ENCODE measurements at places on chromosomes 1 and 21. TPM values are rescaled to one million over a fixed set of nuclear protein-coding genes. Genes with fewer than 3 reads are reported as not detected.

DNA sequence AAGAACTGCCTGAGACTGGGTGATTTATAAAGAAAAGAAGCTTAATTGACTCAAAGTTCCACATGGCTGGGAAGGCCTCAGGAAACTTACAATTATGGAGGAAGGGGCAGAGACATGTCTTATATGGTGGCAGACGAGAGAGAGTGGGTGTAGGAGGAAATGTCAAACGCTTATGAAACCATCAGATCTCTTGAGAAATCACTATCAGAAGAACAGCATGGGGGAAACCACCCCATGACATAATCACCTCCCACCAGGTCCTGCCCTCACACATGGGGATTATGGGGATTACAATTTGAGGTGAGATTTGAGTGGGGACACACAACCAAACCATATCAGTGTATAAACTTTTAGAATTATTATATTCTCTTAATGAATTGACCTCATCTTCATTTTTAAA lies 335.9 kb upstream of the DPYD start:
- no peak overlapping the region for H3K4me3 ChIP-seq
- no peak overlapping the region for H3K27ac ChIP-seq

GRCh38 chr1:51293898-51294515 lies 36.4 kb downstream of the TTC39A start:
- no peak overlapping the region for H3K27ac ChIP-seq
- DNase-seq, result no peak
- no peaks in the 10 kb centered on the region for H3K36me3 ChIP-seq
- H3K4me1 ChIP-seq, result peaks cover 12% of the 10 kb centered on the region
- H3K4me3 ChIP-seq, result no peak overlapping the region
- H3K27me3 ChIP-seq, result peaks cover 9% of the 10 kb centered on the region

DNA sequence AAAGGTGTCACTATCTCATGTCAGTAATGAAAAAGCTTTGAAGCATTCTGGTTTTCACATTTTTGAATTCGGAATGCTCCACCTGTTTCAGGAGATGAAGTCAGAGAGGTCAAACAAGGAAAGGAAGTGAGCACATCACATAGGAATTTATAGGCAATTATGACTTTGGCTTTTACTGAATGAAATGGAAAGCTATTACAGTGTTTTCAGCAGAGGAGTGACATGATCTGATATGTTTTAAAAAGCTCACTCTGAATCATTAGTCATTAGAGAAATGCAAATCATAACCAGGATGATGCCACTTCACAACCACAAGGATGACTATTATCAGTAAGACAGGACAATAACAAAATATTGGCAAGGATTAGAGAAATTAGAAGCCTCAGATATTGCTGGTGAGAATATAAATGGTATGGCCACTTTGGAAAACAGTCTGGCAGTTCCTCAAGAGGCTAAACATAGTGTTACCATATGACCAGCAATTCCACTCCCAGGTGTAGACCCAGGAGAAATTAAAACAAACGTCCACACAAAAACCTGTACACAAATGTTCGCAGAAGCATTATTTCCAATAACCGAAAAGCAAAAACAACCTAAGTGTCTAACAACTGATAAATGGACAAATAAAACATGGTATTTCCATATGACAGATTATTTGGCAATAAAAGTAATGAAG lies 7.5 kb downstream of the TAF1A start:
- peaks cover 27% of the 10 kb centered on the region for H3K36me3 ChIP-seq
- DNase-seq, result no peak
- H3K27ac ChIP-seq, result peak overlapping the region; percentile 54

- peak overlapping the region; percentile 32 for H3K4me3 ChIP-seq
- peaks cover 43% of the 10 kb centered on the region for H3K4me1 ChIP-seq
- H3K27me3 ChIP-seq, result no peaks in the 10 kb centered on the region
Measured at GRCh38 chr1:59697150-59697800, 117.5 kb upstream of the HOOK1 start.

GRCh38 chr1:156811168-156811567 lies 5.5 kb downstream of the SH2D2A start:
- no peak for DNase-seq
- peaks cover 16% of the 10 kb centered on the region for H3K4me1 ChIP-seq
- no peaks in the 10 kb centered on the region for H3K36me3 ChIP-seq
- no peak overlapping the region for H3K4me3 ChIP-seq
- no peaks in the 10 kb centered on the region for H3K27me3 ChIP-seq
- no peak overlapping the region for H3K27ac ChIP-seq

DNA sequence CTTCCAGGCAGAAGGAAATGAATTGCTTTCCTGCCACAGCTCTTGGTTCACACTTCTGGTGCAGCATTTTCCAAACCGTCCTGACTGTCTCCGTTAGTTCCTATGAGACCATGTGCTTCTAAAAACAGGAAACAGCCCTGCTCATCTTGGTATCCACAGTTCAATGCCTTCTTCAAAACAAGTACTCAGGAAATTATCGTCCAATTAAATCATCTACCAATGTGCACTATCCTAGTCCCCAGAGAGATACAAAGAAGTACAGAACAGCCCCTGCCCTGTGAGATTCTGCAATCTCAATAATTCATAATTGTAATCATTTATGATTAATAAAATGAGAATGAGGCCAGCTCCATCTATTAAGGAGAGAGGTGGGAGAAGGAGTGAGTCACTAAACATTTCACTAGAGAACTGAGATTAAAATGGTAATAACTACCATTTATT lies 11.2 kb downstream of the CLEC20A start:
- no peaks in the 10 kb centered on the region for H3K36me3 ChIP-seq
- no peak overlapping the region for H3K4me3 ChIP-seq
- DNase-seq, result peak; percentile 28
- peak overlapping the region; percentile 85 for H3K27ac ChIP-seq

GRCh38 chr1:22545141-22545540 lies 18.1 kb upstream of the EPHA8 start:
- no peak for DNase-seq
- H3K27me3 ChIP-seq, result no peaks in the 10 kb centered on the region
- no peak overlapping the region for H3K27ac ChIP-seq
- no peaks in the 10 kb centered on the region for H3K36me3 ChIP-seq
- no peaks in the 10 kb centered on the region for H3K4me1 ChIP-seq

DNA sequence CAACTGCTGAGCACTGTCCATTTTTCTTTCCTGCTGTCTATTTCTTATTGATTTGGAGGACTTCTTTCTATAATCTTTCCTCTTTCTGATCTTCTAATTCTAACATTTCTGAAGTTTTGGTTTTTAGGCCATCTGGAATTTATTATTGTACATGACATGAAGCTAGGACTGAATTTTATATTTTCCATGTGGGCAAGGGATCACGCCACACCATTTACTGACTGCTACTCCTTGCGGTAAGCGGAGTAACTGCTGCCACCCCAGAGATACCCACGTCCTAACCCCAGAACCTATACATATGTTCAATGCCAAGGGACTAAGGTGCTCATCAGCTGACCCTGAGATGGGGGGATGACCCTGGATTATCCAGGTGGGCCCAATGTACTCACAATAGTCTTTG lies 70.6 kb downstream of the NPHP4 start:
- no peaks in the 10 kb centered on the region for H3K27me3 ChIP-seq
- no peak overlapping the region for H3K4me3 ChIP-seq
- H3K4me1 ChIP-seq, result no peaks in the 10 kb centered on the region
- H3K27ac ChIP-seq, result no peak overlapping the region
- DNase-seq, result no peak
- no peaks in the 10 kb centered on the region for H3K36me3 ChIP-seq

DNA sequence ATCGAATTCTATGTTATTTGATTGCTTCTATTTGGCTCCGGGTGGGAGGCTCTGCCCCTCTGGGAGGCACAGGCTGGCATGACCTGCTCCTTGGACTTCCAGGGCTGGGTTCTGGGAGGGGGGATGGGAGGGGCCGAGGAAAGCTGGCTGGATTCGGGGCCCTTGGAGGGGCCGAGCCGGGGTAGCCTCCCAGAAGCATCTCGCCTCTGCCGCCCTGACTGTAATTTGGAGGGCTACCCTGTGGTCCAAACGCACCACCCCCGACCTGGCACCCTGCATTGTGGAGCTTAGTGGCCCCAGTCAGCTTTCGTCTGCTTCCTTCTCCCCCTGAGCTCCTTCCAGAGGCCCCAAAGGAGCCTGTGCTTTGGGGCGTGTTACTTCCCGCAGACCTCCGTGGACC lies 85.4 kb upstream of the TMEM51 start:
- no peaks in the 10 kb centered on the region for H3K27me3 ChIP-seq
- no peak for DNase-seq
- no peaks in the 10 kb centered on the region for H3K36me3 ChIP-seq

- peak overlapping the region; percentile 50 for H3K27ac ChIP-seq
- H3K27me3 ChIP-seq, result no peaks in the 10 kb centered on the region
- peak; percentile 57 for DNase-seq
- peaks cover 3% of the 10 kb centered on the region for H3K36me3 ChIP-seq
- peaks cover 13% of the 10 kb centered on the region for H3K4me1 ChIP-seq
- H3K4me3 ChIP-seq, result no peak overlapping the region
Measured at GRCh38 chr1:108646648-108647269, 14.1 kb downstream of the HENMT1 start.

GRCh38 chr1:26692211-26692792 lies 3.5 kb upstream of the ARID1A start:
- no peaks in the 10 kb centered on the region for H3K36me3 ChIP-seq
- H3K4me1 ChIP-seq, result peaks cover 22% of the 10 kb centered on the region
- H3K27ac ChIP-seq, result peak overlapping the region; percentile 77
- peak; percentile 90 for DNase-seq
- H3K27me3 ChIP-seq, result no peaks in the 10 kb centered on the region

DNA sequence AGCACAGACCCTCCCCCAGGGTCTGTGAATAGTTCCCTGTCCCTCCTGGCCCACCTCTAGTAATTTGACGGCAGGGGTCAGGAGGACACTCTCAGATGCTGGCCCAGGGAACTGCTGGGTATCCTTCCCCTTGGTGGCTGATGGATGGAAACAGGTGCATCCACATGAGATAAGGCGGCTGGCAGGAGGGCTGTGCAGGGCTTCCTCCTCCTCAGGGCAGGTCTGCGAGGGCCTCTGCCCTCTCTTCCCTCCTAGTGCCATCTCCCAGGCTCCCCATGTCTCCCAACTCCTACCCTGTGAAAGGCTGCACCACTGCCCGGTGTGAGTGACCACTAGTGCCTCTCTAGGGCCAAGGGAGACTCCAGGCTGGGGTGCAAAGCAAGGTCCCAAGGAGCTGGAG lies 123.9 kb downstream of the GLIS1 start:
- no peak overlapping the region for H3K27ac ChIP-seq
- H3K4me3 ChIP-seq, result no peak overlapping the region
- H3K27me3 ChIP-seq, result no peaks in the 10 kb centered on the region
- H3K4me1 ChIP-seq, result no peaks in the 10 kb centered on the region
- no peaks in the 10 kb centered on the region for H3K36me3 ChIP-seq
- DNase-seq, result no peak

- H3K4me1 ChIP-seq, result no peaks in the 10 kb centered on the region
- no peaks in the 10 kb centered on the region for H3K36me3 ChIP-seq
- H3K27ac ChIP-seq, result no peak overlapping the region
Measured at GRCh38 chr21:38293765-38294164, 37.0 kb downstream of the KCNJ15 start.

- H3K4me1 ChIP-seq, result no peaks in the 10 kb centered on the region
- H3K27me3 ChIP-seq, result no peaks in the 10 kb centered on the region
- H3K4me3 ChIP-seq, result no peak overlapping the region
- no peaks in the 10 kb centered on the region for H3K36me3 ChIP-seq
Measured at GRCh38 chr1:233843525-233844204, 60.8 kb upstream of the SLC35F3 start.

DNA sequence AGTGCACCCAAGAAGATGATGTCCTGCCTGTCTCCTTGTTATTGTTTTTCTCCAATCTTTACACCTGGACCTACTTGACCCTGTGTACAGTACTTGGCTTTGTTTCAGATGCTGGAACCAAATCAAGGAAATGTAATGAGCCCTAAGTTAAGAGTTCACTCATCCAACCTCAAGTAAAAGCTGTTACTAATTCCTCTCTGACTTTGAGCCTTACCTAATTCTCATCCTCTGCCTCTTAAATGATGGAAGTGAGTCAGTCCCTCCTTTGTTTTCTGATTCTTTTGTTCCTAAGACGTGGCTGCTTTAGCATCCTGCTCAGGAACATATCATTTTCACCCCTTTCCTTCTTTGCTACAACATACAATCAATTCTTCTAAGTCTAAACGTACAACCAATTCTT lies 15.3 kb upstream of the PLA2G4A start:
- DNase-seq, result no peak
- H3K27me3 ChIP-seq, result no peaks in the 10 kb centered on the region
- H3K4me1 ChIP-seq, result no peaks in the 10 kb centered on the region
- H3K36me3 ChIP-seq, result no peaks in the 10 kb centered on the region
- no peak overlapping the region for H3K4me3 ChIP-seq

GRCh38 chr1:208829595-208829994 lies 585.4 kb upstream of the PLXNA2 start:
- H3K4me3 ChIP-seq, result no peak overlapping the region
- H3K27ac ChIP-seq, result no peak overlapping the region
- H3K4me1 ChIP-seq, result no peaks in the 10 kb centered on the region
- DNase-seq, result no peak
- H3K36me3 ChIP-seq, result no peaks in the 10 kb centered on the region

DNA sequence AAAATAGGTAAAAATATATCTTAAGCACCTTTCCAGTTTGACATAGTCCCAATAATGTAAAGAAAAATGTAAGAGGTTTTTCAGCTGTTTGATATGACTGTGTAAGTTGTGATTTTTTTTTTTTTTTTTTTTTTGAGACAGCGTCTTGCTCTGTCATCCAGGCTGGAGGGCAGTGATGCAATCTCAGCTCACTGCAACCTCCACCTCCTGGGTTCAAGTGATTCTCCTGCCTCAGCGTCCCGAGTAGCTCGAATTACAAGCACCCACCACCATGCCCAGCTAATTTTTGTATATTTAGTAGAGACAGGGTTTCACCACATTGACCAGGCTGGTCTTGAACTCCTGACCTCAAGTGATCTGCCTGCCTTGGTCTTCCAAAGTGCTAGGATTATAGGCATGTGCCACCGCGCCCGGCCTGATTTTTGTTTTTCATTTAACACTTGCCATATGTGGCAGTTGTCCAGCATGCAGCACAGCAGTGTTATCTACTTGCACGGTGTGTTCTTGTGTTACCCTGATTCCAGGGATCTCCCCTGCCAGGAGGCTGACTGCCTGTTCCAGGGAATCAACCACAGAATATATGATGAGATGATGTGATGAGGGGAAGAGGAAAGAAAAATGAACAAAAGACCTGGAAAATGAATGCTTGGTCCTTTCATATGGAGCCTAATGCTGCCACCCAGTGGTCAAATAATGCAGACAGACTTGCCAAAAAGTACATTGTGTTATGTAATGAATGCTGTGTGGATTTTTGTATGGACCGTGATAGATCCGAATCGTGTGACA lies 79.0 kb downstream of the RAVER2 start:
- no peak overlapping the region for H3K27ac ChIP-seq
- H3K4me1 ChIP-seq, result peaks cover 9% of the 10 kb centered on the region
- no peak overlapping the region for H3K4me3 ChIP-seq
- no peaks in the 10 kb centered on the region for H3K27me3 ChIP-seq
- peak; percentile 76 for DNase-seq
- H3K36me3 ChIP-seq, result no peaks in the 10 kb centered on the region

- no peak overlapping the region for H3K4me3 ChIP-seq
- DNase-seq, result no peak
- H3K27me3 ChIP-seq, result no peaks in the 10 kb centered on the region
- no peaks in the 10 kb centered on the region for H3K36me3 ChIP-seq
- no peaks in the 10 kb centered on the region for H3K4me1 ChIP-seq
Measured at GRCh38 chr1:7302873-7303272, 468.2 kb upstream of the VAMP3 start.

The CYP2J2 gene
- 0.34 TPM for total RNA-seq

The AMY2B gene
- 46.3 TPM for total RNA-seq

The FBLIM1 gene
- not detected for total RNA-seq

The CYB5RL gene
- total RNA-seq, result 12.4 TPM

All from B cell (primary cell).